Activated T-cell treated with anti-CD3 and anti-CD28 coated beads, Interleukin-2, amount 50 U/mL, for 72 hours (primary cell): ENCODE measurements at places on chromosomes 13 and 19.
A peak's percentile ranks its signal among the peaks of the same experiment; 100 is the strongest.

GRCh38 chr13:93646245-93646644 lies 419.6 kb downstream of the GPC6 start:
- H3K27ac ChIP-seq, result no peak overlapping the region
- H3K27me3 ChIP-seq, result no peaks in the 10 kb centered on the region
- no peak for DNase-seq
- H3K36me3 ChIP-seq, result no peaks in the 10 kb centered on the region
- no peaks in the 10 kb centered on the region for H3K4me1 ChIP-seq
- H3K4me3 ChIP-seq, result no peak overlapping the region

DNA sequence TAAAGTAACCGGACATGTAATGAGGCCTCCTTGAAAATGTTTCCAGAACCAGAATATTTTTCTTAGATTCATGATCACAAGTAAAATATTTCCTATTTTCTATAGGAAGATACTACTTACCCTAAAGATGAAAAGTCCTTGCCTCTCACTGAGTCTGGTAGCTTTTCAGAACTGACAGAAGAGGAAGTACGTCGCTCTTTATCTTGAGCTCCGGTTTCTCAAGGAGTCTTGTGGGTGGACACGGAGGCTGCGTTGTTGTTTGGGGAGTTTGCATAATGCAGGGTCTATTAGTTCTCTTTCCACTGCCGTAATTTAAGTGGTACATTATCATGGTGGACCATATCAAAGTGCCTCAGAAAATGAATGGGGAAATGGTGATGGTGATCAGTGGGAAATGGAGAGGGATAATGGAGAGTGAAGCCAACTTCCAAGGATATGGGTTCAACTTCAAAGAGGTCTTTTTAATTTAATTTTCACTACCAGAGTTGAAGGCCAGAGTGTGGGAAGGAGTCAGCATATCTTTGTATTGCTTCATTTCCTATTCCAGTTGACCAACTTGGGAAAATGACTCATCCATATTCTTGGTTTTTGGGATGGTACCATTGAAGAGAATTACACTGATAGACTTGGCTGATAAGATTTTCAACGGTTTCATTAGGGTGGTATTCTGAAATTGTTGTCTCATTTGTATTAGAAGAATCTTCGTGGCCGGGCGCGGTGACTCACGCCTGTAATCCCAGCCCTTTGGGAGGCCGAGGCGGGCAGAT lies 23.4 kb downstream of the MBD3L2B start:
- peaks cover 19% of the 10 kb centered on the region for H3K4me1 ChIP-seq
- H3K4me3 ChIP-seq, result peak overlapping the region; percentile 71
- peaks cover 9% of the 10 kb centered on the region for H3K36me3 ChIP-seq
- DNase-seq, result no peak

- no peak overlapping the region for H3K27ac ChIP-seq
- H3K27me3 ChIP-seq, result peaks cover 13% of the 10 kb centered on the region
- no peak overlapping the region for H3K4me3 ChIP-seq
- H3K36me3 ChIP-seq, result peaks cover 2% of the 10 kb centered on the region
- no peaks in the 10 kb centered on the region for H3K4me1 ChIP-seq
- DNase-seq, result no peak
These were observed 48.4 kb upstream of the ZNRF4 start for GRCh38 chr19:5406816-5407215.

DNA sequence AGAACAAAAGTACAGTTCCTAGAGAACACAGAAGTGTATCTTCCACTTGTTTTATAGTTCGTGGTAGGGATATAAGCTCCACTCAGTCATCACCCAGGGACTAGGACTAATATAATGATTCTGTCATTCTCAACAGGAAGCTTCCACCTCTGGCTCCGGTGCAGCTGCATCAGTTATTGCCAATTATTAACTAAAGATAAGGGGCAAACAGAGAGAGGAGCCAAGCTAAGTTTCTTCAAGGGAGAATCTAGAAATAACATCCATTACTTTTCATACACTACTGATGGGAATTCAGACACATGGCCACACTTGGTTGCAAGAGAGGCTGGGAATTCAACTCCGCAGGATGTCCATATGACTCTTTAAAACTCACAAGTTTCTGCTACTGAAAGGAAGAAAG lies 917.9 kb downstream of the OLFM4 start:
- H3K36me3 ChIP-seq, result no peaks in the 10 kb centered on the region
- no peaks in the 10 kb centered on the region for H3K4me1 ChIP-seq
- no peak for DNase-seq

- H3K4me3 ChIP-seq, result no peak overlapping the region
- DNase-seq, result no peak
- H3K4me1 ChIP-seq, result no peaks in the 10 kb centered on the region
- no peaks in the 10 kb centered on the region for H3K27me3 ChIP-seq
- no peak overlapping the region for H3K27ac ChIP-seq
- peaks cover 3% of the 10 kb centered on the region for H3K36me3 ChIP-seq
These were observed 1044.8 kb upstream of the SLC10A2 start for GRCh38 chr13:104111031-104111430.

- H3K4me3 ChIP-seq, result no peak overlapping the region
- no peak overlapping the region for H3K27ac ChIP-seq
- H3K4me1 ChIP-seq, result peaks cover 14% of the 10 kb centered on the region
- no peaks in the 10 kb centered on the region for H3K27me3 ChIP-seq
These were observed 66.3 kb downstream of the LMO7 start for GRCh38 chr13:75702476-75702875.

- DNase-seq, result no peak
- peaks cover 2% of the 10 kb centered on the region for H3K36me3 ChIP-seq
These were observed 730 bp upstream of the ABCC4 start for GRCh38 chr13:95301968-95302393.

GRCh38 chr13:114140906-114141250 lies 8.5 kb upstream of the RASA3 start:
- no peak overlapping the region for H3K27ac ChIP-seq
- peaks cover 3% of the 10 kb centered on the region for H3K36me3 ChIP-seq
- no peaks in the 10 kb centered on the region for H3K27me3 ChIP-seq

- no peaks in the 10 kb centered on the region for H3K4me1 ChIP-seq
- H3K36me3 ChIP-seq, result peaks cover 2% of the 10 kb centered on the region
- no peak overlapping the region for H3K4me3 ChIP-seq
- no peak for DNase-seq
These were observed 7.8 kb upstream of the SPRY2 start for GRCh38 chr13:80348750-80349149.

DNA sequence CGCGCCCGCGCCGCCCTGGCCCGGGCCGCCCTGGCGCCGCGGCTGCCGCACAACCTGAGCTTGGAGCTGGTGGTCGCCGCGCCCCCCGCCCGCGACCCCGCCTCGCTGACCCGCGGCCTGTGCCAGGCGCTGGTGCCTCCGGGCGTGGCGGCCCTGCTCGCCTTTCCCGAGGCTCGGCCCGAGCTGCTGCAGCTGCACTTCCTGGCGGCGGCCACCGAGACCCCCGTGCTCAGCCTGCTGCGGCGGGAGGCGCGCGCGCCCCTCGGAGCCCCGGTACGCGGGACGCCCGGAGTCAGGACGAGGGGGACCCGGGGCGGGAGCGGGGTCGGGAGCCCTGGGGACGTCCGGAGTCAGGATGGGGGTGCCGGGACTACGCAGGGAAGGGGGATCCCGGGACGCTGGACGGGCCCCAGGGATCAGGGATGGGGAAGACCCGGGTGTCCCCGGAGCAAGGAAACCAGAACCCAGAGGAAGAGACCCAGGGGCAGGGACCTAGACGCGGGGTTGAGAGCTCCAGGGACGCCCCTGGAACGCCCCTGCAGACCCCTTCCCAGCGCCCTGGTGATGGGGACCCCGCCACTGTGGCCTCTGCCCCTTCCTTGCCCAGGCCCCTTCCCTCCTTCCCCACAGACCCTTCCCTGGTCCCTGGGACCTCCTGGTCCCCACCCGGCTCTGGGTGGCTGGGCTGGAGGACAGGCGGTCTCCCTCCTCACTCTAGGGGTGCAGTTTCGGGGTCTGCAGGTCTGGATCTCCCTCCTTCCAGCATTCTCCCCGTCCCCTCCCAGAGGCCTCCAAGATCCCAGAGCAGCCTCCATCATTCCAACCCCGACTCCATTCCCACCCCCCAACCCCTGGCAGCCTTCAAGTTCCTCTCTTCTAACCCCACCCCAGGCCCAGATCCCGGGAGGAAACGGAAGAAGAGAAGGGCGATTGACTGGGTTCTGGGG lies 645 bp downstream of the GRIN3B start:
- peak overlapping the region; percentile 22 for H3K4me3 ChIP-seq
- DNase-seq, result no peak
- H3K27me3 ChIP-seq, result peaks cover 32% of the 10 kb centered on the region
- no peaks in the 10 kb centered on the region for H3K36me3 ChIP-seq
- no peak overlapping the region for H3K27ac ChIP-seq

- peaks cover 15% of the 10 kb centered on the region for H3K36me3 ChIP-seq
- H3K4me1 ChIP-seq, result peaks cover 78% of the 10 kb centered on the region
- no peak overlapping the region for H3K4me3 ChIP-seq
- peak overlapping the region; percentile 38 for H3K27ac ChIP-seq
- no peak for DNase-seq
These were observed 78.7 kb upstream of the GPR183 start for GRCh38 chr13:99385940-99386339.

GRCh38 chr13:31742097-31742734 lies 2.9 kb downstream of the RXFP2 start:
- H3K4me1 ChIP-seq, result peaks cover 5% of the 10 kb centered on the region
- DNase-seq, result peak; percentile 55
- no peaks in the 10 kb centered on the region for H3K36me3 ChIP-seq
- peak overlapping the region; percentile 69 for H3K4me3 ChIP-seq

- no peak for DNase-seq
- H3K27me3 ChIP-seq, result no peaks in the 10 kb centered on the region
- no peaks in the 10 kb centered on the region for H3K4me1 ChIP-seq
- no peak overlapping the region for H3K4me3 ChIP-seq
- peaks cover 2% of the 10 kb centered on the region for H3K36me3 ChIP-seq
- H3K27ac ChIP-seq, result no peak overlapping the region
These were observed 1550.9 kb downstream of the PCDH9 start for GRCh38 chr13:65679240-65679639.

DNA sequence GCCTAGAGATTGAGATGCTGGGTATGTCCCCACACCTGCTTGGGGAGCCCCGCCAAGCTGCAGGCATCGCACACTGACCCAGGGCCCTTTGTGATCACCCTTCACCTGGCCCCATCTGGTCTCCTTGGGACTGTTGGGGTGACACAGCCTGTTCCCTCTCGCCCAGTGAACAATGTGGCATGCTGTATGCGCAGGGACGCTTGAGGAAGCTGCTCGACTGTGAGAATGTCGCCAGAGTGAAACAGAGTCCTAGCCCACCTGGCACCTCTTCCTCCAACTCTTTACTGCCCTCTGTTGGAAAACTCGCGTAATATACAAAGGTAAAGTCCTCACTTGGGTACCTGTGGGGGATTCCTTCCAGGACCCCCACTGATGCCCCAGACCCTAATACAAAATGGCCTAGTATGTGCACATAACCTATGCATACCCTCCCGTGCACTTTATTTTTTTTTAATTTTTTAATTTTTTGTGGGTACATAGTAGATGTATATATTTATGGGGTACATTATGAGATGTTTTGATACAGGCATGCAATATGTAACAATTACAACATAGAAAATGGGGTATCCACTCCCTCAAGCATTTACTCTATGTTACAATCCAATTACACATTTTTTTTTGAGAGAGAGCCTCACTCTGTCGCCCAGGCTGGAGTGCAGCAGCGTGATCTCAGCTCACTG lies 9.0 kb downstream of the BLOC1S3 start:
- no peak overlapping the region for H3K27ac ChIP-seq
- DNase-seq, result peak; percentile 24
- H3K27me3 ChIP-seq, result no peaks in the 10 kb centered on the region
- H3K36me3 ChIP-seq, result no peaks in the 10 kb centered on the region

DNA sequence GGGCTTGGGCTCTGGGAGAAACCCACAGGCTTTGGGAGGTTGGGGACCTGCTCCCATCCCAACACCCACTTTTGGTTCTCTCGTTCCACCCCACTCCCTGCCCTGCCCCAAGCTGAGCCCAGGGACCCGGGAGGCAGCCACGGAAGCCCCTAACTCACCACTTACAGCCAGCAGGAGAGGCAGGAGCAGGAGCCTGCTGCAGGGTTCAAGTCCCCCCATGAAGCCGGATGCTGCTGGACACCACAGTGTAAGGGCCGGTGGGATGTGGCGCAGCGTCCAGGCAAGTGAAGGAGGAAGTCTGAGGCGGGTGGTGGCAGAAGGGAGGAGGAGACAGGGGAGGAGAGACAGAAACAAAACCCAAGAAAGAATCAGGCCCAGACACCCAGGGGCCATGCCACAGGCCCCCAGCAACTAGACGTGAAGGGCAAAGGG lies at the start of gene TYROBP:
TSS of gene TYROBP (minus strand) at position 286 of the 432 bp plus-strand sequence. CDS start at position 219, 67 bp downstream.
- H3K27ac ChIP-seq, result no peak within 1 kb of the TSS
- peaks cover 50% of the 10 kb centered on the region for H3K4me1 ChIP-seq
- DNase-seq, result no peak
- peaks cover 2% of the 10 kb centered on the region for H3K36me3 ChIP-seq

DNA sequence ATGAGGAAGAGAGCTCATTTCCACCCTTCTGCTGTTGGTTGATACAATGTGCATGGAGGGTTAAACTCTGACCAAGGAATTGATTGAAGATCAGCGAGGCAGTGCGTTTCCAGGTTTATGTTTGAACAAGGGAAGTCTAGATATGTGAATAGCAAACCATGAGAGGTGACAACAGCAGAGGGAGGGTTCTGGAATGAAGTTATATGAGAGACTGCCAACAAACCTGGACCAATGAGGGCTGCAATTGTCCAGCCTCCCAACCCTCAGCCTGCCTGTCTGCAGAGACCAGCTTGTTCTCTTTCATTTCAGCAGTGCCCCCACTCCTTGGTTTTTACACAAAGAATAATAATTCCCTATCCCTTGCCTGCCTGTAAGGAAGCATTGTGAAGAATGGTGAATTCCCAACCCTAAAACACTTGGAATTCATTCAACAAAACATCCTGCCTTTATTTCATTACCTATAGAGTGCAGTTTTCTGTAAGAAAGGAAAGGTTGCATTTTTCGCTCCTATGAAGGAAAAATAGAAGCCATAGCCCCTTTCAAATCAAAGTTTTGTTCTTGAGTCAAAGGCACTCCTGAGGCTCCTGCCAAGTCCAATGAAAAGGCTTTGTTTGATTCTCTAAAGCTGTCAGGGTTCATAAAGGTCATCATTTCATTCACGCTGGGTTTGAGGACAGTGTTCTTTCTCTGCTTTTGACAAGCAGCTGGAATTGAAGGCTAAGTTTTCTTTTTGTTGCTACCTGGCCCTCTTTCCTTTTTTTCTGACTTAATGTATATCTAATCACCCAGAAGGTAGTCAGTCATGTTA lies 53.6 kb upstream of the ABCC4 start:
- no peaks in the 10 kb centered on the region for H3K4me1 ChIP-seq
- H3K4me3 ChIP-seq, result no peak overlapping the region
- no peaks in the 10 kb centered on the region for H3K36me3 ChIP-seq
- no peak overlapping the region for H3K27ac ChIP-seq
